ENCODE measurements at places on chromosomes 12 and 14.

DNA sequence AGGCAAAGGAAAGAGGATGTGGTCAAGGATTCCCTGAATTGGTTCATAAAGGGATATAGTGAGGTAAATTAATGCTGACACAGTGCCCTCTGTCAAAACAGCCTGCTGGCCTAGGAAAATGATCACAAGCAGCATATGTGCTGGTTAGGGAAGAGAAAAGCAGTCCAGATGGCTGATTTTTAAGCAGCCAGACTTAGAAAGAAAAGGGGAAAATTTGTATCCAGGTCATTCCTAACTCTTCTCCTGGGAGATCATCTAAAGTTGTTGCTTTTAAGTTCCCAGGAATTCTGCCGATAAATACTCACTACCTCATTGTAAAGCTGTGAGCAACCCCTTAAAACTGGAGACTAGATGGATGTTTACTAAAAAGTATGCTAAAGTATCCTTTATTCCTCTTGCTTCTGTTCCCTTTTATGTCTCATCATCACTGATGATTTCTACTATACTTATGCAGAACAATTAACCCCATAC lies 46.4 kb upstream of the CNOT2 start:
- no peak for DNase-seq

DNA sequence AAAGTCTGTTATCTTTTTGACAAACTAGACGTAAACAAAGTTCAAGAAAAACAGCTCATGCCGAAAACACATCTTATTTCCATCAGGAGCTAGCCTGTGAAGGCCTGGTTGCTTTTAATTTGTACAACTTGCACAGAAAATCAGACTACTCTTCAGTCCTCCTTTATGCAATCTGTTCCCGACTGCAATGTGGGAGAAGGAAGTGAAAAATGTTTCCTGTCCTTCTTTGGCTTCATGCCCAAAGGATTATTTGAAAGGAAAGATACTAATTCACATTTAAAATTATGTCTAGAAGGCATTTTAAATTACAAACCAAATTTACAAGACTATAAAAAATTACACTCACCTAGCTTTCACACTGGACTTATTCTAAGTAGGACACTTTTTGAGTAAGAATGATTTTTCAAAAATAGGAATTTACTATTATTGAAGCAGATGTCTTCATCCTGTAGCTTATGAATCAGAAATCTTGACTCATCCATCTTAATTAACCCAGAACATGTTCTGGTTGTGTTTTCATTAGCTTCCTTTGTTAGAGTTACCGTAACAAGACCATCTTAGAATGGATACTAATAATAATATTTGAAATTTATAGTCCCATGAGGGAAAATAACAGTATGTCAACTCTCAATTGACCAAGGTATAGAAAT lies 272.6 kb downstream of the PRKD1 start:
- no peak for DNase-seq

DNA sequence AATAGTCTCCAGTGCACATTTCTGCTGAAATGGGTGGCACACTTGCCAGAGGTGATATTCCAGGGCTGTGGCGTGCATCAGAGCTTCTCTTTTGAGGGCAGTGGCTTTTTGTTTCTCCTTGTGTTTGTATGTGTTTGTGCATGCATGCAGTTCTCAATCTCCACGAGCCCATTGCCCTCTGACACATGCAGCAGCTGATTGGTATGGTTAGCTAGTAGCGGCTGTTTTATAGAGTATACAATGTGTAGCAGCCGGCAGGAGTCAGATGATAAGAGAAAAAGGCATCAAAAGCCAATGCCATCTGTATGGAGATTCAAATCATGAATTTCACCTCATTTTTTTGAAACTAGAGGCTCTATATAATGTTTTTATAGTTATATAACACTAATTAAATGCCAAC lies 616.9 kb upstream of the STXBP6 start:
- no peak for DNase-seq

DNA sequence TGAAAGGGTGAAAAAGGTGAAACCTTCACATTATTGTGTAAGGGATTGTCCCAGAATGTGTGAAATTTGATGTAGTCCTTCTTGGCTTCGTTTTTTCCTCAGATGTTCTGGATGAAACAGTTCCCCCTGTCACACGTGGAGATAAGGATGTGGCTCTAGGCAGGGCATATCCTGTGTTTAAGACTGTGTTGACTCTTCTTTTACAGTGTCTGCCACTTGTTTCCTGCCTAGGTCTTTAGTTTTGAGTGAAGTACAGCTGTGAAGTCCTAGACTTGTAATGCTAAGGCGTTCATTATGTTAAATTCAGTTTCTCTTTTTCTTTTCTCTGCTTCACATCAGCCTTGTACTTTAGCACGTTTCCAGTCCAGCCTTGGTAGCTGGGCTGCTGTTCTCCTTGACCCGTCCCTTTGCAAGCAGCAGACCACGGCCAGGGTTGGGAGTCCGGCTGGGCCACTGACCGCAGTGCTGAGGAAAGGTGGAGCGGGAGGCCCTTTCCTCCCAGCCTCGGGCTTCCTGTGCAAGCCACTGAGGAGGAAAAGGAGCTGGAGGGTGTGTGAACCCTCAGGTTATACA lies 59.1 kb downstream of the RASSF3 start:
- DNase-seq: no peak

DNA sequence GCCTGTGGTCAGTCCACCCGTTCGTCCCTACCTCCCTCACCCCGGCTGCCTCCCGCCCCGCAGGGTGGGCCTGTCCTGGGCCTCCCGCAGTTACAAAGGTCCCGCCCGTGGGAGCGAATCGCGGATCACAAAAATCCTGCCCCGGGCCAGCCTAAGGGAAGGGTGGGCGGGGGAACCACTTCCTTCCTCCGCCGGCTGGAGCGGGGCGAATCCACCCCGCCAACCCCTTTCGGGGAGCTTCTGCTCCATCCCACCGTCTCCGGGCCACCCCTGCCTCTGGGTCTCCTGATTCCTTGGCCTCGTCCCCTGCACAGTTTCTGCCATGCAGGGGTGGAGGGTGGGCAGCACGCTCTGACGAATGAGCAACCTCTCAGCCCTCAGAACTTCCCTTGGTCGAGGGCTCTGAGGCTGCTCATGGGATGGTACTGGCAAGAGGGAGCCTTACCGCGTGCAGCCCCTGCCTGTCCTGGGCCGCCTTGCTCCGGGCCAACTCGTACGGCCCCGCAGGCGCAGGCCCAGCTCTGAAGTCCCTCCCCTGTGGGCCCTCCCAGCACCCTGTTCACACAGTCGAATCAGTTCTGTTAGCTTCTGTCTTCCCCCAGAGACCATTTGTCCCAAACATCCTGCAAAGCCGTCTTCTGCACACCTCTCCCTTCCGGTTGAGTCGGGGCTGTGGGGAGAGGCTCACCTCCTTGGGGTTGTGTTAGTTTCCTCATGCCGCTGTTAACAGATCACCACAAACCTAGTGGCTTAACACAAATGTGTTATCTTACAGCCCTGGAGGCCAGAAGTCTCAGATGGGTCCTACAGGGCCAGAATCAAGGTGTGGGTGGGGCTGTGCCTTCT lies 589 bp upstream of the HVCN1 start:
- no peak for DNase-seq

DNA sequence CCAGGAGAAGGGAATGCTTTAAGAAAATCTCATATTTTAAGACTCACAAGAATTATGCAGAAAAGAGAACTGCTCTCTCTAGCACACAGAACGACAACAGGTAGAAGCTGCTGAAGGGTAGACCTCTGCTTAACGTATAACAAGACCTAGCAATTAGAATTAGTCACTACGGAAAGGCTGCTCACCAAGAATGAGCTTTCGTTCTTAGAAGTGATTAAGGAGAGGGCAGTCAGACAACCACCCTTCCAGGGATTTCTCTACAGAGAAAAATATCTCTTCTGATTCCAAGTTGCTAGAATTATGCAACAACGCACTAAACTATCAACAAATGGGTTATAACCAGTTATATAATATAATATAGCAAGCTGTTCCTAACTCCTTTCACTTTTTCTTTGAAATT lies 18.6 kb downstream of the LRIG3 start:
- DNase-seq: no peak

DNA sequence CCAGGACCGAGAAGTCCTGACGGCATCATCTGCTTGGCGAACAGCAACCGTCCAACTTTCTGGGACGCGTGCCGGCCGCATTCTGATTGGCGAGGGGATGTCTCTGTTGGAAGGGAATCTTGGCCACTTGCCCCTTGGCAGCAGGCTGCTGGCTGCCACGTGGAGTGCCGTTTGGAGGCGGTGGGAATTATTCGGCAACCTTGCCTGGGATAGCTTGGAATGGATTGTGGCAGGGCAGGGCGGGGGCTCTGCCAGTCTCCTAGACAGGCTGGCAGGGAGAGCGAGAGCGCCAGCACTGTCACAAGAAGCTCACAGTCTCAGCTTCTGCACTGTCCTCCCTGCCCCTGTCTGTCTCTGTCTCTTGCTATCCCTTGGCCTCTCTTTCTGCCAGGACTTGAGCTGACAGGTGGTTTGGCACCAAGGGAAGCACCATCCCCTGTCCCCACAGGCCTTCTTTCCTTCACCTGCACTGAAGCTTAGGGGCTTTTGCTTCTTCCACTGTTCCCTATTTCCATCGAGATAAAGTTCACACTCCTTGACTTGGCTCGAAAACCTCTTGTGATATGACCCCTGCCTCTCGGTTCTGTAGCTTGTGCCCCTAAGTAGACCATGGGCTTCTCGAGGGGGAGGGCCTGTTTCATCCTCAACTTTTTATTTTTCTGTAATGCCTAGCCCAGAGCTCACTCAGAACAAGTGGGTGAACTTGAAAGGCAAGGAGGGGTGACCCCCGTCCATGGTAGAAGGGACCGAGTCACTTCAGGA lies 201.9 kb downstream of the PHETA1 start:
- no peak for DNase-seq

- DNase-seq: no peak
Measured at GRCh38 chr12:116520801-116521471, 38.2 kb upstream of the MAP1LC3B2 start.

- no peak for DNase-seq
Measured at GRCh38 chr14:89418452-89418851, 1.4 kb upstream of the FOXN3 start.

DNA sequence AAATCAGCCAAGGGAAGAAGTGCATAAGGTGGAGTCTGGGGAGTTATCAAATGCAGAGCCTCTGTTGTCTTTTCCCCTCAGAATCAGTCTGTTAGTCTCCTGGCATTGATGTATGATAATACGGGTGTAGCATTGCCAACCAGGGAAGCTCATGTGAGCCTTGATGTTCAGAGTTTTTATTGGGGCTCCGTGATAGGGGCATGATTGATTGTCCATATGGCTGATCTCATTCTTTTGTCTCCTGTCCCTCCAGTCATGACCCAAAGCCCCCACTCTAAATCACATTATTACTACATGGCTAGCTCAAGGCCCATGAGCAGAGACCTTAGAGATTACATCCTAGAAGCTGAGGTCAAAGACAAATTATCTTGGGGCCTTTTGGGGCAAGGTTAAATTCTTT lies 140.9 kb downstream of the NUBPL start:
- no peak for DNase-seq

DNA sequence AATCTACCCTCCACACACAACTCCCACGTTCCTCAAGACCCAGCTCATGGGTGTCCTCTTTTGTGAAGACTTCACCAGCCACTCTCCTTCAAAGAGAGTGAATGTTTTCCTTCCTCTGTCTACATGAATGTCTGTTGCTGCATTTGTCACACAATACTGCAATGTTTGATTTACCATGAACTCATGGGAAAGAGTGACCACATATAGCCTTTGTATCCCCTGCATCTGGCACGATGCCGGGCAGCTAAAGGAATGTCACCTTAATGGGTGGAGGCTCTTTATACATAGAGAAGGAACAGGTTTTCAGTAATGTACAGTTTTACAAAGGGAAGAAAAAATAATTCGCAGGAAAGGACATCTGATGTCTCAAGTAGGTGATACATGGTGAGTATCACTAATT lies 12.1 kb upstream of the BCDIN3D start:
- DNase-seq: no peak

DNA sequence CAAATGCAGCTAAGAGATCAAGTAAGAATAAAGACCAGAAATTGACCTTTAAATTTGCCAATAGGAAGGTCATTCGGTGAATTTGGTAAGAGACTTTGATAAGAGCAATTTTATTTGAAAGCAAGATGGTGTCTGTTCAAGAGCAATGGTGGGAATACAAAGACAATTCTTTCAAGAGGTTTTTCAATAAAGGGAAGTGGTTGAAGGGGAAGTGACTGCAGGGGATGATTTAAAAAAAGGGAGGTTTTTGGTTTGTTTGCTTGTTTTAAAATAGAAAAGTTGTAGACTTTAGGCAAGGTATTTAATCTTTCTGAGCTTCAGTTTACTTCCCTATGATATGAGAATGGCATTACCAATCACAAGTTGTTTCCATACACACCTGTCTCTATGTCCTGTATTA lies 4.3 kb upstream of the APPL2 start:
- DNase-seq: no peak

- DNase-seq: peak; percentile 53
Measured at GRCh38 chr14:62126879-62127478, 364.8 kb downstream of the SNAPC1 start.

GRCh38 chr12:123280971-123281370 lies 9.3 kb upstream of the CDK2AP1 start:
- DNase-seq: no peak

DNA sequence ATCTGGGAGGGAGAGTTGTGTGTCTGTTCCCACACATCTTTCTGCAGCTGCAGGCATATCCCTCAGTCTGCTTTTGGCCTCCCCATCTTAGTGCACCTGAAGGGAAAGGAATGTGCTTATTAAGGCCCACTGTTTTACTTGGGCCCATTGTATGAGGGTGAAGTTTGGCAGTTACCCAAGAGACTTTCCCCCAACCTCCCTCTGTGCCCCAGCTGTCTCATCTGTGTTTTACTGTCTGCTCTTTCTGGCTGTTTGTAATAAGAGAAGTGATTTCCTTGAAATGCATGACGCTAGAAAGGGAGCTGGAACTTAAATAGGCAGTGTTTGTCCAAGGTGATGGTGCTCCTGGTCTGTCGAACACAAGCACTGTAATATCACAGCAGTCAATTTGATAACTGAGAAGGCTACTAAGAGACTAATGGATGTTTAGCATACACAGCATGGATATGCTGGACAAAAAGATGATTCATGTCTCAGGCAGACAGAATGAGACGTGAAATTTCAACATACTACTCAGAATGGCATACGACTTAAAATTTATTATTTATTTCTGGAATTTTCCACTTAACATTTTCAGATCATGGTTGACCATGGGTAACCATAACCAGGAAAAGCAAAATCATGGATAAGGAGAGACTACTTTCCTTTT lies 43.6 kb downstream of the FSCB start:
- DNase-seq: peak; percentile 89

DNA sequence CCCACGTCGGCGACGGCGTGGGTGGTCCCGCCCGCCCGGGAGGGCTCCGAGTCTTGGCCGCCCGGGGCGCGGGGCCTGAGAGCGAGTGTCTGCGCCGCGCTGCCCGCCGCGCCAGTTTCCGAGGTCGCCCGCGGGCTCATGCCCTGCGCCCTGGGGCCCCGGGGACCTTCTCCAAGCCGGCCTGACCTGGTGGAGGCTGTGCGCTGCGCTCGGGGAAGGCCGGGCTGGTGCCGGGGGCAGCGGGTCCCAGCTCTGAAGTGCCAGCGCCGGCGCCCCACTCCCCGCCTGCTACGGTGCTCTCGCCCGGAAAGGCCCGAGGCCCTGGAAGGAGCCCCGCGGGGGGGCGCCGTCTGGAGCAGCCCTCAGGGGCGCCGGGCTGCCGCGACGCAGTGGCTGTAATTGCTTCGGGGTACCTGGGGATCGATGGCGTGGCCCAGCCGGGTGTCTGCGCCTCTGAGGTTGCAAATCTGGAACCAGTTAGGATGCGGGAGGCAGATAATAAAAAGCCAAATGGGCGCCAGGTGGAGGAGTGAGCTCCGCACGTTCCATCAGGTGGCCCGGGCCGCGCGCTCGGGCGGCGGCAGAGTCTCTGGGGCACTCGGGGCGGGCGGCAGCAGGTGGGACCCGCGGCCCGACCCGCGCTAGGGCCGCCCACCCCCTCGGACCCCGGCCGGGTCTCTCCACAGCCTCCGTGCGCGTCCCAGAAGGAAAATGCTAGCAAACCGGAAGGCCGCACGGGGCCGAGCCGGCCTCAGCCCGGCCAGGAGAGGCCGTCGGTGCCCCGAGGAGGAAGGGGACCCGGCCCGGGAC lies 102.3 kb upstream of the DIO3 start:
- DNase-seq: no peak

All from COR-L47 (cell line).